ENCODE measurements at places on chromosomes 11 and 22.

DNA sequence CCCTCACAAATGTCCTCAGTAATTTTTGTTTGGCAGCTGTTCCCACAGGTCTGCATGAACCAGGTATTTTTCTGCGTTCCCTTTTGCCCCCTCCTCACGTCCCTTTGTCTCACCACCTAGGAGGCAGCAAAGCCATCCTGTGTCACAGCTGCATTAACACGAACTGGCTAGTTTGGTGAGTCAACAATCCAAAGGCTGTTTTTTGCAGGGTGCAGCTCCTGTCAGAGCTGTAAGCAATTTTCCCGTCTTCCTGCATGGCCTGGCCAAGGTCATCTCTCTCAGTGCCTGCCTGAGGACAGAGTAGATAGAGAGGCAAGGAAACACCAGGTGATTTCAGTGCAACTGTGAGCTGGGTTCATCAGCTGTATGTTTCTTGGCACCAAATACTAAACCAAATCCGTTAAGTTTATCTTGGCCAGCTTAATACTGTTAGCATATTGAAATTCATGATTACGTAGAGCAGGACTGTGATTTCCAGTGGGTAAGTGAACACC, 20.6 kb upstream of the VSIG10L2 start:
- peak; percentile 28 for DNase-seq

DNA sequence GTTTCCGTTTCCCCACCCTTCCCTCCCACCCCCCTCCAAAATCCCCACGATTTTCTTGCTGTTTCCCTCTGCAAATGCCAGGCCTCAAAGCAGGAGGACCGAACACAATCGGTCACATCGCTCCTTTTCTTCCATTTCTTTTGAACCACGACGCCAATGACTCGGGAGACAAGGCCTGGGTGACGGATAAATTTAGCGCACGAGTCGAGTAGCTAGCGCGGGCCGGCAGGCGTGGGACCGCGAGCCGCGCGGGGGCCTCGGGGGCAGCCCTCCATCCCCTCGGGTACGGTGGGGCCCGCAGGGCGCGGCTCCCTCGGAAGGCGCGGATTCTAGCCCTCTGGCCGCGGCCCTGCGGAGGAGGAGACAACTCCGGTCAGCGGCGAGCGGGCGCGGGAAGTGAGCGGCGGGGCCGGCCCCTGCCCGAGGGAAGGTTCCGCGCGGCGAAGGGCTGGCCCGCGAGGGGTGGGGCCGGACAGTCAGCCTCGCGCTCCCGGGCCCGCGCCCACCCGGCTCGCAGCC, 414 bp downstream of the JOSD1 start:
- peak; percentile 12 for DNase-seq

- DNase-seq, result no peak
These were observed 9.3 kb downstream of the CD44 start for GRCh38 chr11:35148163-35148837.

DNA sequence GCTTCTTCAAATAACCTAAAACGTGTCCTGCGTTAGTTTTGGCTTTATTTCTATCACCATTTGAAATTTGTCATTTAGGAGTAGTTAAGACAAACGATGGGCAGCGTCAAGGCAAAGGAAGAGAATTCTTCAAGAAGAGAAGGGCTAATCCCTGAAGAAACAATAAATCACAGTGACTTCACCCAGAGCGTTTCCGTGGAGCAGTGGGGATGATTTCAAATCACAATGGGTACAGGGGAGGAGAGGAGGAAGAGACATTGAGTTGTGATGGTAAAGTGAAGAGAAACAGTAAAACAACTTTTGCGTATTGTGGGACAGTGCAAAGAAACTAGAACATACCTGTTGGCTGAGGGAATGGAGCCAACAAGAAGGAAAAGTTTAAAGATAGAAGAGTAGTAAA, 9.7 kb downstream of the PDGFD start:
- DNase-seq, result no peak

GRCh38 chr22:44648085-44648820, 53.8 kb upstream of the PRR5 start:
- DNase-seq, result no peak

- DNase-seq, result no peak
These were observed 374.8 kb downstream of the DYNC2H1 start for GRCh38 chr11:103483996-103484395.

GRCh38 chr11:87295237-87295636, 257.5 kb downstream of the TMEM135 start:
- DNase-seq, result no peak

GRCh38 chr11:73233211-73233610, 15.1 kb downstream of the P2RY2 start:
- DNase-seq, result no peak

GRCh38 chr11:77193911-77194830, 66.1 kb downstream of the MYO7A start:
- no peak for DNase-seq

DNA sequence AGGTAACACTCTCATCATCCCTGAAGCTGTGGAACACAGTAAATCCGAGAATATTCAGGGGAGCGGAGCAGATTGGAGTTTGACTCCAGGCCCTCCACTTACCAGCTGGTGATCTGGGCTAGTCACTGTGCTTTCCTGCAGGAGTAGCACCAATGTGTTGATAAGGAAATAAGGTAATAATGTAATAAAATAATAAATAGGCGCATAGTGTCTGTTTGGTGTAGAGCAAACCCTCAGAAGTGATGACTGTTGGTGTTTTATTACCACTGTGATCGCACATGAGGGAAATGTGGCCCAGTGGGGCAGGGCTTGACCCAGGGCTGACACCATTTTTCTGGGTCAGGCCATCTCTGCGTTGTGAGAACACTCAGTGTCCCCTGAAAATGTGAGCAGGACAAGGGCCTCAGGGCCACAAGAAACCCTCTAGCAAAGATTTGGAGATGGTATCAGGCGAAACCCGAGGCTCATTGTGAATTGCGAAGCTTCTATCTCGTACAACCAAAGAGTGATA, 563.9 kb upstream of the B3GAT1 start:
- DNase-seq, result no peak

DNA sequence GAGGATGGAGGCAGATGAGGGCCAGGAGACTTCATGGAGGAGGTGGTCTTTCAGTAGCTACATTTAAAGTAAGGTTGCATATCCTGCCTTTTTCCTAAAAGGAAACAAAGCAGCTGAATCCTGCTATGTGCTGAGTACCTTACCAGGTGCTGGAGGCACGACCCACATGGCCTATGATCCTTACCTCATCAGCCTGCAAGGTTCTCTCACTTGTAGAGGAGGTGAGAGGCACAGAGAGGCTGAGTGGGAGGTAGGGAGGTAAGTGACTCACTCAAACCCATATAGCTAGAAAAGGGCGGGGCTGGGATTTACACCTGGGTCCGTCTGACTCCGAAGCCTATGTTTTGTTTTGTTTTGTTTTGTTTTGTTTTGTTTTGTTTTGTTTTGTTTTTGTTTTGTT, 75.8 kb downstream of the BUD13 start:
- DNase-seq, result no peak

GRCh38 chr11:12275818-12276217, 101.6 kb upstream of the PARVA start:
- no peak for DNase-seq

- no peak for DNase-seq
These were observed 69.8 kb downstream of the PRR5L start for GRCh38 chr11:36365907-36366306.

DNA sequence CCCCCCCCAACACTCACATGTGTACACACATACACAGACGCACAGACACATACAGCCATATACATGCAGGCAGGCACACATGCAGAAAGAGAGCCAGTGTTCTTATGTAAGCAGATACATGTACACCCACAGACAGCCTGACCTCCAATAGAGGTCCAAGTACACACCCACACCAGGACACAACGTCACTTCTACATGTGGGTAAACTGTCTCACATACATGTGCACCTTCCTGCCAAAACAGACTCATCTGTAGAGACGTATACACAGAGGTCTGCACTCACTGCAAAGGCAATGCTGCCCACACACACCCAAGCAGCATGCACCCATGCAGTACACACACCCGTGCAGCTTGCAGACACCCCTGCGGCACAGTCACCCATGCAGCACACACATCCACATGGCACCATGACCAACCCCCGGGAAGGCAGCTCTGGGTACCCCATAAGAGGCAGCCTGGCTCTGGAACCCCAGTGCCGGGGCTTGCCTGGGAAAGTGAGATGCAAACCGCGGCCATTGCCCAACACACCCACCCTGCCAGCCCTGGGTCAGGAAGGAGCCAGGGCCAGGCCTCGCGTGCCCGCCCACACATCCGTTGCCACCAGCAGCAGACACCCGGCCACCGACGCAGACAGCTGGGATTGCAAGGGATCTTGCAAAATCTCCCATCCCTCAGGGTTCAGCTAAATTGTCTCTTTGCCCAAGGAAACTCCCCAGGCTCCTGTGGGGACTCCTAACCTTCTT, 10.1 kb downstream of the CASTOR1 start:
- no peak for DNase-seq

DNA sequence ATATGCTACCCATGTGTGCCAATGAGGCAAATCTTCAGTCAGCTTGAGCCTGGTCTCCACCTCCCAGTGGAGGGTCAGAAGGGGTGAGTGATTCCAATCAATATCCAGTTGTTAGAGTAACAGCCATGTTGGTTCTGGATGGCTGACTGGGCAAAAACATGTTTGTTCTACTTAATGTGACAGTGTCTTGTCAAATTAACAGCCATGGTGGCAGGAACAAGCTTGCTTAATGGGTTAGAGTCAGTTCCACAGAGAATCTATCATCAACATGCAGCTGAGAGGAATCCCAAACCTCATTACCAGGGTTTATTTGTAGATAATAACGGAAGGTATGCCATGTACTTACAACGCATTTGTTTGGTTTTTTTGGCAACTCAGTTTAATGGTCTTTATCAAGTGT, 133.2 kb downstream of the SLC17A6 start:
- DNase-seq, result peak; percentile 4

GRCh38 chr22:50104141-50104544, 14.3 kb downstream of the MOV10L1 start:
- no peak for DNase-seq

DNA sequence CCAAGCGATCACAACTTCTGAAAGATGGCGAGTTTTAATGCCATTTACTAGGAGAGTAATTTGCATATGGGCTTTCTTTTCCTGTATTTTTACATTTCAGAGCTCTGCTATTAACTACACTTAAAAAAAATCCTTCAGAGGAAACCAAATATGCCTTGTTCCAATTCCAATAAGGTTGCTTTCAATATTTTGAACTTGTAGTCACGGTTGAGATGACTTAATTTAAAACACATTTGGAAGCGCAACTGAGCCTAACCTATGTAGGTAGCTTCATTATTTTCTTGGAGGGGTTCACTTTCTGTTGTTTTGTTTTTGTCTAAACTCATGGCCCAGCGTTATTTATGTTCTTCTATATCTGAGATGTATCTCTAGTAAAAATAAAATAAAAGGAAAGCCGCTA, 93.4 kb downstream of the BLID start:
- no peak for DNase-seq

- no peak for DNase-seq
These were observed 529.6 kb downstream of the NTM start for GRCh38 chr11:131899950-131900580.

GRCh38 chr11:74465291-74465708, 2.0 kb downstream of the KCNE3 start:
- DNase-seq, result no peak

GRCh38 chr11:9596926-9597464, 23.5 kb downstream of the WEE1 start:
- no peak for DNase-seq

DNA sequence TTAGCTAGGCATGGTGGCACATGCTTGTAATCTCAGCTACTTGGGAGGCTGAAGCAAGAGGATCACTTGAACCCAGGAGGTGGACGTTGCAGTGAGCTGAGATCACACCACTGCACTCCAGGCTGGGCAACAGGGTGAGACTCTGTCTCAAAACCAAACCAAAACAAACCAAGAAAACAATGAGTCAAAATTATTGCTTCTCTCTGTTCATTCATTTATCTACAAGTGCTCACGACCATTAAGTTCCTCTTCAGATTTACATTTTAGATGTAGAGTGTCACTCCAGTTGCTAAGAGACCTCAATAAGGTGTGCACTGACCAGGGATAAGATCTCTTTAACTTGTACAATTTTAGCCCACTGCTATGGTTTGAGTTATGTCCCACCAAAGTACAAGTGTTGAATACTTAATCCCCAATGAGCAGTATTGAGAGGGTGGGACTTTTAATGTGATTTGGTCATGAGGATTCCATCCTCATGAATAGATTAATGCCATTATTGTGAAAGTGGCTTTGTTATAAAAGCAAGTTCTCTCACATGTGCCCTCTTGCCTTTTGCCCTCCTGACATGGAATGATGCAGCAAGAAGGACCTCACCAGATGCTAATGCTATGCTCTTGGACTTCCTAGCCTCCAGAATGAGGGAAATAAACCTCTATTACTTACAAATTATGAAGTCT, 7.8 kb downstream of the HNRNPUL2 start:
- DNase-seq, result no peak

- DNase-seq, result no peak
These were observed 72.2 kb upstream of the ALX4 start for GRCh38 chr11:44382118-44382517.

DNA sequence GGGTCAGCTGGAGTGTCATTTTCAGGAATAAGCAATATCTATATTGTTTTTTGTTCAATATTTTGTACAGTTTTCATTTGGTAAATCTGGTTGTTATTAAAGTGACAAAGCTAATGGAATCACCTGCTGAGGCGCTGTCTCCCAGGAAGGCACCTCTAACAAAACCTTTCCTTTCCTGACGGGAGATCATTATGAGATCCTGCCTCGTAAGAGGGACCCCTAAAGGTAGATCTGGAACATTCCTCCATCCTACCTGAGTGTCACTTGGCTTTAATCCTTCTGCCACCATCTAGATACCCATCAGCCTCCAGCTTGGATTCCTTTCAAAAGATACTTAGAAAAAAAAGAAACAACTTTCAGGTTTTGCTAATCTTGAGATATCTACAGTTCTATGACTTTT, 157.7 kb downstream of the FAT3 start:
- DNase-seq, result no peak

DNA sequence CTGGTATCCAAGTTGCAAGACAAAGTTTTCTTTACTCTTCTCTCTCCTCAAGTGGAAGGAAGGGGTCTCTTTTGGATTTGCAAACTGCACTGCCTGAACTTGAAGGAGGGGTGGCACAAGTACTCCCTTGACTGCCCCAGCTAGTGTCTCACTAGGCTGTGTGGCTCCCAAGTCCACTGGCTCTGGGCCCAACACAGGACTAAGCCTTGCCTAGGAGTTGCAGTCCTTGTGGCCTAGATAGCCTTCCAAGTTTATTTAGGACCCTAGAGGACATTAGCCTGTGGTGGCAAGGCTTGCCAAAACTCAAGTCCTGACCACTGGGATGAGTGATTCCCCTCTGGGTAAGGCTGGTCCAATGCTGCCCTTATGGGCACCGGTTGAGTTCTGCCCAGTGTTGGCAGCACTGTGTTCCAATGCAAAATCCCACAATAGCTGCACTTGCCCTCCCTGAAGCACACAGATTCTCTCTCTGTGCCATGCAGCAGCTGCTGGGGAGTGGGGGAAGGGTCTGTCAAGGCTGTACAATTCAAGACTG, 10.2 kb upstream of the WEE1 start:
- no peak for DNase-seq
